ENCODE measurements at places on chromosomes 16 and 17.

GRCh38 chr17:42653179-42654124, 5.6 kb upstream of the TUBG2 start:
- no peak for DNase-seq

GRCh38 chr16:2999929-3000328, 12.8 kb upstream of the CLDN9 start:
- DNase-seq, result no peak

DNA sequence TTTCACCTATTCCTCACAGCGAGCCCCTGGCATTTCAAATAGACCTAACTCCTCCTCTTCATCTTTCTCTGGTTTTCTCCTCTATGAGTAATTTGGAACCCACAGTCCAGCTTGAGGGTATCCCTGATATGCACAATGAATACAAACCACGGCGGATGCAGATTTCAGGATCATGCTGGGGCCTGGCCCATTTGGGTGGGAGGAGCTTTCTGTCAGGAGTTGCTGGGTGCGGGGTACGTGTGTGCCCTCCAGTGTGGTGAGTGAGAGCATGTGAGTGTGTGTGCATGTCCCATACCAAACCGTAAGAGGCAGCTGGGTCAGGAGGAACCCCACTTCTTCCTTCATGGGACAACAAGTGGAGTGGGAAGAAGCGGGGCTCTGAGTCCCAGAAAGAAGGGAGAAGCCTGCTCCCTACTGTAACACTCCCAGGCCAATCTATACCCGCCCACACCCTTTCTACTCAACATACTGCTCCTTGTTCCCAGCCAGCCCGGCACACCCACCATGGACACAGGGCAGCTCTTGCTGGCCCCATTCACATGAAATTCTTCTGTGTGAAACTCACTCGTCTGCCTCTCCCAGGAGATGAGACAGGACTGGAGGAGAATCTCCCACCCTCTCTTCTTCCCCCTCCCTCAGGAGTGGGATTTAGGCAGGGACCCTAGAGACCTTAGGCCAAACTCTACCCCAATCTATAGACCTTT, 18.4 kb downstream of the CNTNAP1 start:
- DNase-seq, result no peak

- no peak for DNase-seq
These were observed 4.0 kb upstream of the CDK5R1 start for GRCh38 chr17:32482568-32483320.

- DNase-seq, result no peak
These were observed 13.6 kb upstream of the RASD1 start for GRCh38 chr17:17509601-17510425.

GRCh38 chr17:57034807-57035754, 50.0 kb upstream of the AKAP1 start:
- DNase-seq, result no peak

DNA sequence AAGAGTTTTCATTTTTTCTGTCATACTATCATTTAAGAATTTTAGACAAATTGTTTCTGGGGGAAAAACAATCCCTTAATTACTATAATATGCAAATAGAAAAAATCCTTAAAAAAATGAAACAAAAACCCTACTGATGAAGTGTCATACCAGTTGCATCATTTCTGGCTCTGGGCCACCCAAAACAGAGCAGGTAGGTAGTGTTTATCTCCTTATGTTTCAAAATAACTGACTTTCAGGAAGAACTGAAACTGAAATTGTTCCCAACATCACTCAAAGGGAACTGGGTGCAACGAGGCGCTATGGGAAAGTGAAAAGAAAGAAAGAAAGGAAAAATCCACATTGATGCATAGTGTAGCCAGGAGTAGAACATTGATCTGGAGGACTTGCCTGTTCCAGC, 653.1 kb upstream of the SOX9 start:
- DNase-seq, result no peak

Measured in activated T-cell treated with anti-CD3 and anti-CD28 coated beads, Interleukin-2, amount 50 U/mL, for 72 hours (primary cell).